Stimulated activated CD4-positive, alpha-beta T cell treated with anti-CD3 and anti-CD28 coated beads, Interleukin-4, amount 100 ng/mL, for 24 hours (primary cell): ENCODE measurements at places on chromosomes 12 and 14.

DNA sequence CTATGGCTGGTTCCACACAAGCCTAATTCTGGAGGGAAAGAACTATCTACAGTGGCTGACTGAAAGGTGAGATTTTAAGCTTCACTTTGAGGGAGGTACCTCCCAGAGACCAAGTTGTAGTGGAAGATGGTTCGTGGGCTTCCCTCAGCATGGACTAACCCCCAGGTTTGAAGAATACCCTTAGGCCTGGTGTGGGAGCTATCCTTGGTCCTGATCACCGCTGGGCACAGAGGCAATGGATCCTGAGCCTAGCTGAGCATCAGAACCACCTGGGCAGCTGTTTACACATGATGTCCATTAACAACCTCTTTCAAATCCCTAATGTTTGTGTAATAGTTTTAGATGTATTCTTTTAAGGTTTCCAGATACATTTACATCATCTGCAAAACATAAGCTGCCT is 10.3 kb downstream of the DAO start:
- no peak for DNase-seq

DNA sequence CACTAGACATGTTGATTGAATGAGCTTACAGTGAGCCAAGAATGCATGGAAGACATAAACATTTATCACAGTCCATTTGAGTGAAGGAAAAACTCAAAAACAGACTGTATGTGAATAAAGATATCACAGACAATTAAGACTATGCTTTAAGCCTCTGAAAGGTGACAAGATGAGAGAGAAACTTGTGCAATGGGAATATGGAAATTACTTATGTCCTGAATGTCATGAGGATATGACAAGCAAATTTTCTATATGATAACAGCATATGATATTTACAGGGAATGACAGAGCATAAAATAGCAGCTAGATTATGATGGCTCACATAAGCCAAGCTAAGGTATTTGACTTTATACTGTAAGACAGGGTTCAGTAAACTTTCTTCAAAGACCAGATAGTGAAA is 1153.1 kb upstream of the USP15 start:
- DNase-seq = no peak

DNA sequence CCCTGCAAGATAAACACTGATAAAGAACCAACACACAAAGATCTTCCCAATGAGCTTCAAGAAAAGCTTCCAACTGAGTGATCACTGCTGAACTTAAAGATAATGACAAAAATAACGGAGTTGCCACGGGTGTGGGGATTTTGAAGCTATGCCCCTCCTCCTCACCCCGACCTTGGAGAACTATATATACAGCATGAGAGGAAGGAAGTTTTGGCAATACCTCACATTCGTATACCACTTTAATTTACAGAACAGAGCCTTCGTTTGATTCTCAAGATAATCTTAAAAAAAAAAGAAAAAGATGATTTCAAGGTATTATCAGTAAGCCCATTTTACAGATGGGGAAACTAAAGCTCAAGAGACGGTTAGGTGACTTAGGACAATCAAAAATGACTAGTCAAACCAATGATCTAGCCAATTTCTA is 715 bp downstream of the NEK9 start:
- DNase-seq = no peak

GRCh38 chr12:11730299-11731041 is 81.0 kb downstream of the ETV6 start:
- no peak for DNase-seq

GRCh38 chr14:102196039-102196901 is 56.6 kb downstream of the WDR20 start:
- DNase-seq = no peak

DNA sequence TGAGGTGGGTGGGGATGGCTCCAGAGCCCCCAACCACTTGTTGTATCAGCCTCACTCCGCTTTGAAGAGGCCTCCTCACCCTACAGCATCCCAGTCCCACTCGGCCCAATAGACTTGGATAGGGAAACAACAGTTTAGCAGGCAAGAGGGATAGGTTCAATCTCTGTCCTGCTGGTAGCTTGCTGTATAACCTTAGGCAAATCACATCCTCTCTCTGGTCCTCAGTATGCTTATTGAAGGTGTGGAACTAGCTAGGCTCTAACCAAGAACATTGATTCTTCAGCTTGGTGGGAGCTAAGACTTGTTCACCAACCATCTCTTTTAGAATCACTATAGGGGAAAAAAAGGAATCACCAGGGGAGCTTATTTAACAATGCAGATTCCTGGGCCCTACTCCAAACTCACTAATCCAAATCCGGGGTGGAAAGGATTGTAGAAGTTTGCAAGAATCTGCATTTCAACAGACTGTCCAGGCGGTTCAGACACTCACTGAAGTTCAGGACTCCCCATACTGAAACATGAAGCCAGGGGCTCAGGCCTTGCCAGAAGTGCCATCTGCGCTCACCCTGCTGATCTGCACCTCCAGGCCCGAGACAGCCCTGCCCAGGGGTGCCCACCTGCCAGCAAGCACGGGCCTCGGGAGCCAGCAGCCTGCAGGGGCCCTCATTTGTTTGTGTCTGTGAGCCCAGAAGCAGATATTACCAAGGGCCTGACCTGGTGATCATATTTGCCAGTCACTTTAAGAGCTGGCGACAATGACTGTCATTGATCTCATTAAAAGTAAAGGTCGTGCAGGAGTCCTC is 113.0 kb downstream of the ADCK1 start:
- no peak for DNase-seq

DNA sequence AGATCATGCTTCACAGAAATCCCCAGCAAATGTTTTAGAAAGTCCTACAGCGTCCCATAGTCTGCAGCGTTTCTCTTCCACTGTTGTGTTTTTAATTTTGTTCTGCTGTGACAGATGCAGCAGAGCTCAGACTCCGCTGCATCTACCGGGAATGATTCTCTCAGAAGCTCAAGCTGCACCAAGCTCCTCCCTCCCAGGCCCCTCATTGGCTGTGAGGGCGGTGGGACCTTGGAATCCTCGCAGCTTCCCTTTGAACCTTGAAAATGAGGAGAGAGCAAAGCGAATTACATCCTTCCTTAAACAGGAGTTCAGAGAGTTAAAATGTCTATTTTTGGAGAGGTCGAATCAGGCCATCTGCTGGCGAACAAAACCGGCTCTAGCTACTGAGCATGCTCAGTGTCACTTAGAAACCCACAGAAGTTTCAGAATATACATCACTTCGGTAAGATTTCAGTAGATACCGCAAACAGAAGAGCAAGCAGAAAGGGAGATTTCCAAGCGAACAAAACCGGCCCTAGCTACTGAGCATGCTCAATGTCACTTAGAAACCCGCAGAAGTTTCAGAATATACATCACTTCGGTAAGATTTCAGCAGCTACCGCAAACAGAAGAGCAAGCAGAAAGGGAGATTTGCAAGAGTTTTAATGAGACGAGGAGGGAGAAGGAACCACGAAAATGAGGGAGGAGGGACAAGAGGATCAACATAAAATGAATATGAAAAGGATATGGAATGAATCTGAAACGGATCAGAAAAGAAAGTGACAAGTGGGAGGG is at the start of gene ABCD2:
Gene ABCD2, minus strand, starts transcription at position 144 of the 774 bp plus-strand sequence. CDS start 188 bp downstream, outside the sequence.
- DNase-seq = peak; percentile 82

DNA sequence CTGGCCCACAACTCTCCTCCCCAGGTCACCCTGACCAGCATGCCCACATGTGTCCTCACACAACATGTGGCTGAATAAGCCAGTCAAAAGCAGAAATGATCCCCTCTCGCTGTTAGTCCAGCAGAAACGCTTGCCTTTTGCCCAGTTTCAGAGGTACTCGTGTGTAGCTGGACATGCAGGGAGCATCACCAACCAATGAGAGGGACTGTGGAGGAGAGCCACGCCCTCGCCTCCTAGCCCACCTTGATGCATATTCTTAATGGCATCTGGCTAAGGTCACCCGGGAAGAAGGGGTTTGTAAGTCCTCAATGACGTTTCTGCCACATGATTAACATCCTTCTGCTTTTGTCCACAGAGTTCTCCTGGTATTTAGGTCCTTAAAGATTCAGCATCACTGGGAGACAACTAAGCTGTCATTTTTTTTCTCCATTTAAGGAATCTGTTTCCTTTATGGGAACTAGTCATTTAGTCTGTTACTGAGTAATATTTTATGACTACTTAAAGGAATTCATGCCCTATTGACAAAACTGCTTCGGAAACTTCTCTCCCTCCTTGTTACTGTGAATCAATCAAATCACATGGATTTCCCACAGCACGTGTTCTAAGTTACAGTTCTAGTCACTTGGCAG is 134.0 kb downstream of the GCH1 start:
- DNase-seq = no peak

- no peak for DNase-seq
These were observed 33.3 kb downstream of the ERG28 start for GRCh38 chr14:75627406-75627805.

DNA sequence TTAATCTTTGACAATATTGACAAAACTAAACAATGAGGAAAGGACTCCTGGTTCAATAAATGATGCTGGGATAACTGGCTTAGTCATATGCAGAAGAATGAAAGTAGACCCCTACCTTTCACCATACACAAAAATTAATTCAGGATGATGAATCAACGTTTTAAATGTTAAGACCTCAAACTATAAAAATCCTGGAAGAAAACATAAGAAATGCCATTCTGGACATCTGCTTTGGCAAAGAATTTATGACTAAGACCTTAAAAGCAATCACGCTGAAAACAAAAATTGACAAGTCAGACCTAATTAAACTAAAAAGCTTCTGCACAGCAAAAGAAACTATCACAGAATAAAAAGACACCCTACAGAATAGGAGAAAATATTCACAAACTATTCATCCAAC is 97.4 kb downstream of the LMNTD1 start:
- DNase-seq = no peak

- no peak for DNase-seq
These were observed 21.9 kb upstream of the DENND5B start for GRCh38 chr12:31612819-31613218.

- DNase-seq = peak; percentile 46
These were observed 4.4 kb downstream of the REM2 start for GRCh38 chr14:22887260-22887989.

- no peak for DNase-seq
These were observed 493.1 kb downstream of the BCAT1 start for GRCh38 chr12:24455811-24456210.

- no peak for DNase-seq
These were observed 4.9 kb upstream of the PTGDR start for GRCh38 chr14:52262600-52262999.

DNA sequence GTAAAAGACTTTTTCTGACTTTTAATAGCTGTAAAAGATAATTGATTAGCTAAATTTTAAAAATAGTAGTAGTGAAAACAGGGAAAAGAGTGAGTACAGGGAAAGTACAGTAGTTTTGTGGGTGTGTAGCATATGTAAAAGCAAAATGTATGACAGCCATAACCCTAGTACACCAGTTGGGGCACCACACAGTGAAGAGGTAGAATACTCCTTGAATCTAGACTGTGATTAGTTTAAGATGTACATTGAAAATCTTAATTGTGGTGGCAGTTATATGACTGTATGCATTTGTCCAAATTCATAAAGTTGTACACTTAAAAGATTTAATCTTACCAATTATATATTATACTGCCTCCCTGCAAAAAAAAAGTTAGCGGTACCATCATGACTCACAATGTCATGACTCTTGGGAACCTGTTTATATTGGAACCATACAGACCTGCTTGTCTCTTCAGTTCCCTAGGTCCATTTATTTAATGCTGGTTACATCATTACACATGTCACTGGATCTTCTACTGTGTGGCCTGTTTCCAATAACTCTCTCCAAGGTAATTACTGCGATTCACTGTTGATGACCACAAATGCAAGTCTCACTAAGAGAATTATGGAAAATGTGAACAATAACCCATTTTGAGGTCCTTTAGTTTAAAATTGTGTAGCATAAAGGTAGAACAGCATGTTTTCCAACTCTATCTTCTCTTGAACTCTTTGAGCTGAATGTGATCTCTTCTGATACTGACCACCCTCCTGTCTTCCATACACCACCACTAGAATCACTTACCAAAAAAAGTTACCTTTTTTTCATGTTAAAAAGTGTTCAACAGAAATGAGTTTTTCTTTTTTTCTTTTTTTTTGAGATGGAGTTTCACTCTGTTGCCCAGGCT is 264.2 kb upstream of the AMIGO2 start:
- no peak for DNase-seq

DNA sequence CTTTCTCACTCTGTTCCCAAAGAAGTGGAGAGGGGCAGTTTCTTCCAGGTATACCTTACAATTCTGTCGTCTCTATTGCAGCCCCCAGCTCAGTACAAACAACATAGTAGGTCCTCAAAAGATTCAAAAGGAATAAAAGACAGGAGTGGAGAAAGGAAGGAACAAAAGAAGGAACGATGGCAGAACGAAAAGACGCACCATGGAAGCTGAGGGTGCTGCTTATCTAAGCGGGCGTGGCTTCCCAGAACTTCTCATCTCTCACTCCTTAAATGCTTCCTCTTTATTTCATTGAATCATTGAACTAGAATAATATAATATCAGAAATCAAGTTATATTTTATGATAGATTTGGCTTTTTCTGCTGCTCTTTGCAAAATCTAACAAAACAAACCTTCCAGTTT is 13.7 kb upstream of the LTA4H start:
- no peak for DNase-seq
